ENCODE measurements at places on chromosomes 1 and 21. TPM values are rescaled to one million over a fixed set of nuclear protein-coding genes. Genes with fewer than 3 reads are reported as not detected.

DNA sequence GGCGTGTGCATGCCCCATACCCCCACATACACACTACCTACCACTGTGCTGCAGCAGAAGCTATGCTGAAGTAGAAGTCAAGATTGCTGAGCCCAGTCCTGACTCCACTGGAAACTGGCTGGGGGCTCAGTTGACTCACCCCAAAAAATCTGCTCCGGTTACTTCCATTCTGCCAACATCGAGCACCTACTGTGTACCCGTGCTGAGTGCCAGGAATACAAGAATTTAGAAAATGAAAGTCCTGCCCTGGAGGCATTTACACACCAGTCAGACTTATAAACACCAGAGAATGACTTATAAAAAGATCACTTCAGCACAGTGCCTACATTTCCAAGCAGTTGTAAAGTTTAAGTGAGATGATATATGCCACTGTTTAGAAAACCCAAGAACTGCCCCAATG lies 99.1 kb downstream of the NMNAT2 start:
- H3K27me3 ChIP-seq, result no peaks in the 10 kb centered on the region
- no peak overlapping the region for H3K27ac ChIP-seq
- peaks cover 18% of the 10 kb centered on the region for H3K4me1 ChIP-seq
- no peaks in the 10 kb centered on the region for H3K36me3 ChIP-seq

GRCh38 chr1:33140153-33141149 lies 41.4 kb downstream of the TRIM62 start:
- no peak overlapping the region for H3K4me3 ChIP-seq
- no peak overlapping the region for H3K27ac ChIP-seq
- H3K36me3 ChIP-seq, result no peaks in the 10 kb centered on the region
- no peaks in the 10 kb centered on the region for H3K27me3 ChIP-seq
- H3K4me1 ChIP-seq, result no peaks in the 10 kb centered on the region

DNA sequence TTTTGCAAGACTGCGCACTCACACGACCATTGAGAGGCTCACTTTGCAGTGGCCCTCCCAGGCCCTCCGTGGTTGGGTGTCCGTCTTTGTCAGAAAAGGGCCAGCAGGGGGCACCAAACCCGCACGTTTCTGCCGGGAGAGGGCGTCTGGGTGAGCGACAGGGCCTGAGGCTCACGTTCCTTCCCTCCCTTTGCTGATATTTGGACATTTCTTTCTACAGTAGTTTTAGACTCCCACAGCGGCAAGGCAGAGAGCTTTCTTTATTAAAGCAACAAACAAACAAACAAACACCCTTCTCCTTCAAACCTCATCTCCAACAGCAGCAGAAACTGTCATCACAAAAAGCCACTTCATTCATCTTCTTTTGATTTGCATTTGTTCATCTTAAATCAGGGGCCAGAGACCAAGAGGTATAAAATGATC lies 79.2 kb upstream of the WDR26 start:
- H3K4me3 ChIP-seq, result no peak overlapping the region
- H3K27me3 ChIP-seq, result no peaks in the 10 kb centered on the region
- H3K27ac ChIP-seq, result no peak overlapping the region
- peak; percentile 92 for DNase-seq
- H3K36me3 ChIP-seq, result no peaks in the 10 kb centered on the region
- no peaks in the 10 kb centered on the region for H3K4me1 ChIP-seq

GRCh38 chr21:18951271-18952038 lies 547.9 kb upstream of the TMPRSS15 start:
- DNase-seq, result no peak
- H3K4me1 ChIP-seq, result no peaks in the 10 kb centered on the region
- no peak overlapping the region for H3K27ac ChIP-seq

DNA sequence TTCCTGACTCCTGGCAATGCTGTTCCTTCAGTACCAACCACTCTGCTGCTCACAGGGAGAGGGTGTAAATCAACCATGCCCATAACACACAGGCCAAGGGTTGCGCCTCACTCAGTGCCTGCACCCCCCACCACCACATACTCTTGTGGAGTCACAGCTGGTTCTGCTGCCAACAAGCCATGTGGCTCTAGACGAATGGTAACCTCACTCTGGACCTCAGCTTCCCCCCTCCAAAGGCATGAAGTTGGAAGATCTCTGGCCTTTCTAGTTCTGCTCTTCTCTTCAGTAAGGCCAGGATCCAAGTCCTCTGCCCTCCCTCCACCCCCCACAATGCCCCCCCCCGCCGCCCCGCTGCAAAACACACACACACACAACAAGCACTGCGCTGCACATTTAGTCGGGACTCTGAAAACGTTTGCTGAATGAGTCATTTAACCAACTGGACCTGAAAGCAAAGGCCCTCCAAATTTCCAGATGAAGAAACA lies 1.7 kb upstream of the GLIS1 start:
- H3K36me3 ChIP-seq, result no peaks in the 10 kb centered on the region
- no peaks in the 10 kb centered on the region for H3K27me3 ChIP-seq
- peaks cover 21% of the 10 kb centered on the region for H3K4me1 ChIP-seq
- no peak overlapping the region for H3K27ac ChIP-seq
- H3K4me3 ChIP-seq, result no peak overlapping the region

DNA sequence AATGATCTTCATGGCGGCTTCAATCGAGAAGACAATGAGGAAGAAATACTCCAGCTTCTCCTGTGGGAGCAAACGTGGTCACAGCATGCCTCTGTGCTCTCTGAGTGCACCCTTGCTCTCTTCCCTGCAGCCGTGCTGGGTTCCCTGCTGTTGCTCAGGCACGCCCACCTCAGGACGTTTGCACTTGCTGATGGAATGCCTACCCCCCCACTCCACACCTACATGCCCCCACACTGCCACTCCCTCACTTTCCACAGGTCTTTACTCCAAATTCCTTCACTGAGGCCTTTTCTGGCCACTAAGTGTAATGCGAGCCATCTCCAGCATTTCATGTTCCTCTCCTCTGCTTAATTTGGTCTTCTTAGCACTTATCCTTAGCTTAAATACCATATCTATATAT lies 18.3 kb downstream of the CACNA1S start:
- no peaks in the 10 kb centered on the region for H3K27me3 ChIP-seq
- no peak overlapping the region for H3K4me3 ChIP-seq
- no peaks in the 10 kb centered on the region for H3K36me3 ChIP-seq
- DNase-seq, result no peak
- H3K27ac ChIP-seq, result no peak overlapping the region

DNA sequence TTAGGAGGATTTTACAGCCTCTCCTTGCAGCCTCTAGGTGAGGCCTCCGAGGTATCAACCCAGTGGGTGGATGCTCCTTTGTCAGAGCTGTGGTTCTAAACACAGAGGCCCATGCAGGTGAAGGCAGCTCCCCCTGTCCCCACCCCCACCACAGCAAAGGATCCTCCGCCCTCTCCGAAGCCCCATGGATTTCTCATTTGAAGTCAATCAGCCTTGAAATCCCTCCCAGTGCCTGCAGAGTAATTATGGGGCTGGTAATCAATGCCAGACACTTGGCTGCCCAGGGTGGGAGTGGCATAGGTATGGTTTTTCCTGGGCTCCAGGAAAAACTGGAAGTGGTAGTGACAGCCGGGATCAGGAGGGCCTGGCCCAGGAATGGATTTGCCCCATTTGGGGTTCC lies 119.5 kb upstream of the CSF3R start:
- no peaks in the 10 kb centered on the region for H3K27me3 ChIP-seq
- H3K27ac ChIP-seq, result no peak overlapping the region
- no peak overlapping the region for H3K4me3 ChIP-seq
- no peak for DNase-seq
- no peaks in the 10 kb centered on the region for H3K4me1 ChIP-seq

DNA sequence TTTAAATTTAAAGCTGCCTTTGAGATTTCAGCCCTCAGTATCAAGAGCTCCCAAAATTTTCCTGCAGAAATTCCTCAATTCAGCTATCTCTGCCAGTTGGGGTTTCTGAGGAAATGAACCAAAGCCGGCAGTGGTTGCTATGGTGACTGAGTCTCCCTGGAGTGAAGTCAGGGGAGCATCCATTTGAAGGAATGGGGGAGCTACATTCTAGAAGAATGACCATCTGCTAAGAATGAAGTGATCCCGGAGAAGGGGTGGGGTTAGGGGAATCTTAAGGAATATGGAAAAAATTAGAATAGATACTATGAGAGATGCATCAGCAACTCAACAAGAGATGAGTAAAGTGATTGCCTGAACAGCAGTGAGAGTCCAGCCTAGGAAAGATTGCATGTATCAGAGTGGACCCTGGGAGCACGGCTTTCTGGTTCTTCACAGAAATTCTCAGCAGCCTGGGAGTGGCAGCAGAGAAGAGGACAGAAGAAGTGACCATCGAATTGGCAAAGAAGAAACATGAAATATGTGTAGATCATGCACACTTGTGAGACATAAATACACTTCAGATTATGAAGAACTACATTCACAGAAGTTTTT lies 94.7 kb downstream of the CHD1L start:
- H3K4me3 ChIP-seq, result no peak overlapping the region
- H3K36me3 ChIP-seq, result no peaks in the 10 kb centered on the region
- H3K27me3 ChIP-seq, result no peaks in the 10 kb centered on the region
- no peak overlapping the region for H3K27ac ChIP-seq
- DNase-seq, result no peak

SAMSN1 gene
- 1.3 TPM for total RNA-seq

KLHDC8A gene
- total RNA-seq, result 1.1 TPM
